ENCODE measurements at places on chromosomes 2 and 18. TPM values are rescaled to one million over a fixed set of nuclear protein-coding genes. Genes with fewer than 3 reads are reported as not detected.

DNA sequence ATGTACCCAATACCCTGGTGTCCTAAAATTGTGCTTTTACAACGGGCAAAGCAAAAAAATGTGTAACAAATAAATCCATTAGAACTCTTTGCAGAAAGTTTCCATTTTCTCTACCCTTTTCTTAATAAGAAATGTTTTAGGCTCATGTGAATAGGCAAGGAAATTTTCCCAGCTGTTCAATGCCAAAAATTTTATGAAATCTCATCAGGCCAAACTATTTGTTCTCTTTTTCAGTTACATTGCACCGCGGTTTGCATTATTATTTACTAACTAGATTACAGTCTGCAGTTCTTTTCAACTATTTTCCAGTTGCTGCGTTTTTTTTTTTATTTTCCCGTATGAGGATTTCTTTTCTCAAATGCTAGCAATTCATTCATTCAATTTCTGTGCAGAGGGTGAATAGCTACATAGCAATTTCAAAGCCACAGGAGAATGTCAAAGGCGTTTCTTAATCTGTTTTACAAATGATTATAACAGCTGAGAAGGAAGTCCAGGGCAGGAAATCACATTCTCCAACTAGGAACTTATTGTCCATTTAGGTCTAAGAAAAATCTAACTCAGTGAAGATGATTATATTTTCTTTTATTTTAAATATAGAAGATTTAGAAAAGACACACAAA is 367.5 kb upstream of the MMADHC start:
- DNase-seq, result no peak

DNA sequence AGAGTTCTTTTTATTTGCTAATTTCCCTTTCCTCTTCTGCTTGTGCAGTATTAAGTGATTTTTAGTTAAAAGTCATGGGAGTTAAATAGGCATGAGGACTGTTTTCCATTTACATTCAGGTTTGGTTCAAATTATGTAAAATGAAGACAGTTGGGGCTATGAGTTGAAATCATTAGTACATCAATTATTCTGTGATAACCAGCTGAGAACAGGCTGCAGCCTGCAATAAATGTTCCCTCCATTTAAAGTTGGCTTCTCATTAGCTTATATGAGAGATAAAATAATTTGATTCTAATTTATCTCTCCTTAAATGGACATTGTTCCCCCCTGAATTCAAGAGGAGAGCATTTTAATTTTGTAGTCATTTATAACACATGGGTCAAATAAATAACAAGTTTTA is 48.3 kb downstream of the RHBDD1 start:
- DNase-seq, result no peak

GRCh38 chr2:68809324-68810240 is 61.6 kb downstream of the BMP10 start:
- no peak for DNase-seq

DNA sequence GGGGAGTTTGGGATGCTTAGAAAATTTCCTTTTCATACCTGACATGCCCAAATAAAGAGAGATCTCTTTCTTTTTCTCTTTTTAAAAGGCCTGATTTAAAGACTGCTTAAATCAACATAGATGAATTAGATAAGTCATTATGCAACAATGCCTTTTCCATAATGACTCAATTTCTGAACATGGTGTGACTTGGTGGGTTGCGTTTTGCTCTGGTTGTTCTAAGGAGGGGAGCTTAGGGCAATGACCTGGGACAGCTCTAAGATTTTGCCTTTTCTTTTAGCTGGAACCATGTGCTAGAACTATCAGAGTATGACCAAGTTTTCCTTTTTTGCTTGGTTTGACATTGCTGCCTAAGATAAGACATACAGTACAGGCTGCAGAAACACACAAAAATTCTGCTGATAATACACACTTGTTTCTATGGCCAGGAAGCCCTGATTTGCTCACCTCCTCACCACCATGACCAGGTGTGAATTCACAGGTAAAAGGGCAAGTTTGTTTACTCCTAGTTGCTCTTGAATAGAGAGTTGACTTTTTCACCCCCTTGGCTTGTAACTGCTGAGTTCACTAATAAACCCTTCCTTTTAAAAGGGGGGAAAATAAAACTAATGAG is 58.1 kb upstream of the IL1RL1 start:
- no peak for DNase-seq

EIF2AK2 gene
- total RNA-seq, result 49.3 TPM

ASB18 gene
- not detected for total RNA-seq

Data from dorsolateral prefrontal cortex (tissue), 122 donors.